ENCODE measurements at places on chromosomes 12 and 14.

GRCh38 chr12:54300225-54300731 is 537 bp downstream of the NFE2 start:
- no peak for DNase-seq

- DNase-seq = no peak
Observed at GRCh38 chr14:102949062-102949800, 26.8 kb downstream of the AMN start.

DNA sequence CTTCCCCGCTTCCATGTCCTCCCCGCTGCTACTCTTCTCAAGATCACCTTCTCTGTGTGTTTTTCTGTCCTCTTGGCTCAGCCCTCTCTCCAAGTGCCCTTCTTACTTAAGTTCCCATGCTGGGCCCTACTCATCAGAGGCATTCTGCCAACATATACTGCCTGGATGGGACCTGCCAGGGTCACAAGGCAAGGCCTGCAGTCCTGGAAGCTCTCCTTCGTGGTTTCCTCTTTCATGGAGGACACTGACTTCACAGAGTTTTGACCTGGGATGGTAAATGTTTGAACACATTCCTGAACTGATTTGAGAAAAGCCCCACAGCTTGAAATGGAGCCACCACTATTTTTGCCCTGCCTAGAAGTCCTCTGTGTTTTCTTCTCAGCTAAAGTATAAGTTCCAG is 140.9 kb downstream of the TMEM30B start:
- DNase-seq = no peak

- peak; percentile 41 for DNase-seq
Observed at GRCh38 chr14:57962325-57963035, 96.6 kb upstream of the SLC35F4 start.

DNA sequence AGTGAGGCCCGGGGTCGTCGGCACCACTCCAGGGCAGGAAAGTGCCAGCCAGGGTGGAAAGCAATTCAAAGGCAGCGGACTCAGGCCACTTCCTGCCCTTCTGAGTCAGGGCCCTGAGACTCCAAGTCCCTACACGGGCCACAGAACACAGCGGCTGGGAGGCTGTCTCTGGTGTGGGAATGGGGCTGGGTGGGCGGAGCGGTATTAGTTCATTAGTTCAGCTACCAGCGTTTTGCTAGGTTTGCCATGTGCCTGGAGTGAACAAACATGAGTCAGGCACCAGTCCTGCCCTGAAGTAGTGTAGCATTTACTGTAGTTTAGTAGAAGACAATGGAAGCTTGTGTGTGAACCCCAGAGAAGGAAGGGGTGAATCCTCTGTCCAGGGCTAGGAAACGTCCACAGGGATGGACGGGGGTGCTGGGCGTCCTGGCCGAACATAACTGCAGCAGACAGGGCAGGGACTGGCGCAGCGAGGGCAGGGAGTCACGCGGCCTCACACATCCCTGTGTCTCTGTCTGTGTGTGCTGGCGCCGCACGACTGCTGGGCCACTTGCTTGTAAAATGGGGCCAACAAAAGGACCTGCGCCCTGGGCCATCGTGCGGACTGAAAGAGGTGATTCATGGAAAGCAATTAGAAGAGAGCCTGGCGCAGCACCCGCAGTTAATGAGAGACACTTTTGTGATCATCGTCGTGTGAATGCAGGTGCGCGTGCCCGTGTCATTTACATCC is 186.4 kb upstream of the PRMT8 start:
- DNase-seq = no peak

- DNase-seq = no peak
Observed at GRCh38 chr12:100058482-100059029, 73.8 kb upstream of the ANKS1B start.

- DNase-seq = no peak
Observed at GRCh38 chr14:68513838-68514607, 278.8 kb downstream of the ZFP36L1 start.

- DNase-seq = peak; percentile 50
Observed at GRCh38 chr12:4270831-4271716, 2.5 kb upstream of the CCND2 start.

- no peak for DNase-seq
Observed at GRCh38 chr14:52895000-52895399, 55.9 kb downstream of the FERMT2 start.

- DNase-seq = no peak
Observed at GRCh38 chr12:21774358-21775132, at the start of gene KCNJ8. KCNJ8 (minus strand) TSS chr12:21774706; CDS start chr12:21773616, 1,090 bp downstream.

- DNase-seq = no peak
Observed at GRCh38 chr12:100796621-100797020, 2.0 kb downstream of the ANO4 start.

DNA sequence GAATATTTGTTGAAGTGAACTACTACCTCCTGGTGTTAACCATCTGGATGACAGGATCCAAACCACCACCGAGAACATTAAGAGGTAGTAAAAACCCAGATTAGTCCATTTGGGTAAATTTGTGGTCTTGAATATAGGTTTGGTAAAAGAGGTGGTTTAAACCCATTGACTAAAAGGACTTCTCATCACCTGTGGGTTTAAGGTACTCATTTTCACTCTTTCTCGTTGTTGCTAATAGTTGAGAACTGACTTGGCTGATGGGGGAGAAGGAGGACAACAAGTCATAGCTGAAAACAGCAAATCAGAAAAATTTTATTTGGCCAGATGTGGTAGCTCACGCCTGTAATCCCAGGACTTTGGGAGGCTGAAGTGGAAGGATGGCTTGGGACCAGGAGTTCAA is 59.2 kb downstream of the ACADS start:
- no peak for DNase-seq

Measured in left renal pelvis (tissue), 4 donors.